ENCODE measurements at places on chromosomes 1 and 21.

DNA sequence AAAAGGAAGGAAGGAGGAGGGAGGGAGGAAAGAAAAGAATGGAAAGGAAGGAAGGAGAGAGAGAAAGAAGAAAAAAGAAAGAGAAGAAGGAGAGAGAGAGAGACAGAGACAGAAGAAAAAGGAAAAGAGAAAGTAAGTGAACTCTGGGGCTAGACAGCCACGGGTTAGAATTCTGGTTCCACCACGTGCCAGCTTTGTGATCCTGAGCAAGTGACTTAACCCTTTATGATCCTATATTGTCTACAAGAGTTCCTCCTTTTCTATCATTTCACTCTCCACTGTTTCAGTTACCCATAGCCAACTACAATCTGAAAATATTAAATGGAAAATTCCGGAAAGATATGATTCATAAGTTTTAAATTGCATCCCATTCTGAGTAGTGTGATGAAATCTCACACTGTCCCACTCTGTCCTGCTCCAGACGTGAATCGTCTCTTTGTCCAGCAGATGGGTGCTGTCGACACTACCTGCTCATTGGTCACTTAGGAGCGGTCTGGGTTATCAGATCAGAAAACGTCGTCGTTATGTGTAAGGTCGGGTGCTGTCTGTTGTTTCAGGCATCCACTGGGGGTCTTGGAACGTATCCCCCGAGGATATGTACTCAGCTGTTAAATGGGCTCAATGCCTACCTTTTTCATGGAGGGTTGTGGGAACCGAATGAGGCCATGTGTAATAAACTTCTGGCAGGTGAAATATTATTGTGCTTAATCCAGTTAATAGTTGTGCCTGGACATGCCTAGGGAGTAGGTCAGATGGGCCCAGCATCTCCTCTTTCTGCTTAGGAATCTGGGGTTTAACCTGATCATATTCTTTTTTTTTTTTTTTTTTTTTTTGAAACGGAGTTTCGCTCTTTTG is 19.1 kb downstream of the TMEM51 start:
- no peak for DNase-seq

- no peak for DNase-seq
These were observed 2.0 kb downstream of the KIAA0319L start for GRCh38 chr1:35555212-35555584.

DNA sequence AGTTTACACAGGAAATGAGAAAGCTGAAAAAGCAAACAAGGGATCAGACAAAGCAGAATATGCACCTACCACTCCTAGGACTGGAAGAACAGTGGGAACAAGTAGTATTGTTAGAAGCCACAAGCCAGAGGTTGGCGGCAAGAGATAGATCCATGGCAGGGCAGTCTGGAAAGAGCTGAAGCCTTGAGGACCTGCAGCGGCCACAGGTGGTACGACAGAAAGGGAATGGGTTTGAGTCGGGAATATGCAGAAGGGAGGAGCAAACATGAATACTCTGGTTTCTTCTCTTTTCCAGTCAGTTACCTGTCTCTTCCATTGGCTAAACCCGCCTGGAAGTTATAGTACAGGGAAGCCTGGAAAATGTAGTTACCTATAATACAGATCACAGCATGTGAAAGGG is 3.9 kb upstream of the PCNX2 start:
- no peak for DNase-seq

DNA sequence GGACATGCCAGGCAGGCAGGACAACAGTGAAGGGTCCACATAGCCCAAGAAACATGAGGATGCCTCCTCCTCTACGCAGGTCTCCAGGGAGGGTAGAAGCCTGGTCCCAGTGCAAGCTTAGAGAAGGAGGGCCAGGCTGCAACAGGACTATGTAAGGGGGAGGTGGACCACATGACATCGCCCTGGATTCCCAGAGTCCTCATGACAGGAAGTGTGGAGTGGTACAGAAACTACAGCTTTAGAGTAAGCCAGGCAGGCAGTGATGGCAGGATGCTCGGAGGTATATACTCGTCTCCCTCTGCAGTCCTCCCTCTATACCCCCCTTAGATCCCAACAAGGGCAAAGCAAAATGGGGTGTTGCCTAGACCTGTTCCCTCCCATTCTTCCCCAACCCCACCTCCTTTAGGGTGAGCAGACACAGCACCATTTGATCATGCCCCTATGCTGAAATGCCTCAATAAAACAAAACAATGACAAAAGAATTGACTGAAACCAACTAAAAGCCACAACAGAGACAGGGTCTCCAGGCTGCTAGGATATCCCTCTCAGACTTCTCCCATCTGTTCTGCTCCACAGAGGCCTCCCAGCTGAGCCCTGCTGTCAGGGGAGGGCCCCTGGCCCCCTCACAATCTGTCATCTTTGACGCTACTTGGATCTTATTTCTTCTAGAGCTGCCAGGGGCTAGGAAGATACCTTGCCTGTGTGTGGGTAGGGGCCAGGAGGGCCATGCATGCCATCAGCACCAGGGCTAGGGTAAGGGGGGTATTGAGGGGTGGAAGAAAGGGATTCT is 13.1 kb downstream of the FAM78B start:
- no peak for DNase-seq

DNA sequence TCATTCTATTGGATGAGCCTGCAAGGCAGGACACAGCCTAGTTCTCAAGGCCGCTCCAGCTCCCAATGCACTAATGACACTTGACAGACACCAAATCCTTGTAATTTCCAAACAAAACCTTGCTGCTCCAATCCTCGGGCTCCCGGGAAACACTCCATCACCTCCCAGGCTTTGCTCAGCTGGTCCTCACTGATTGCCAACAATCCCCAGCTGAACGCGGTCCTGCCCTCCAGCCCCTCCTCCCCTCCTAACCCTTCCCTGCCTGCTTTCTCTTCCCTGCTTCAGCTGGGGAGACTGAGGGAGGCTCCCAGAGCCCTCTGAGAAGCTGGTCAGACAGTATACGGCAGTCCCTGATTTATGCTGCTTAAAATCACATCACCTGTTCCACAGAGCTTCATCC is 114.4 kb upstream of the TNR start:
- no peak for DNase-seq

DNA sequence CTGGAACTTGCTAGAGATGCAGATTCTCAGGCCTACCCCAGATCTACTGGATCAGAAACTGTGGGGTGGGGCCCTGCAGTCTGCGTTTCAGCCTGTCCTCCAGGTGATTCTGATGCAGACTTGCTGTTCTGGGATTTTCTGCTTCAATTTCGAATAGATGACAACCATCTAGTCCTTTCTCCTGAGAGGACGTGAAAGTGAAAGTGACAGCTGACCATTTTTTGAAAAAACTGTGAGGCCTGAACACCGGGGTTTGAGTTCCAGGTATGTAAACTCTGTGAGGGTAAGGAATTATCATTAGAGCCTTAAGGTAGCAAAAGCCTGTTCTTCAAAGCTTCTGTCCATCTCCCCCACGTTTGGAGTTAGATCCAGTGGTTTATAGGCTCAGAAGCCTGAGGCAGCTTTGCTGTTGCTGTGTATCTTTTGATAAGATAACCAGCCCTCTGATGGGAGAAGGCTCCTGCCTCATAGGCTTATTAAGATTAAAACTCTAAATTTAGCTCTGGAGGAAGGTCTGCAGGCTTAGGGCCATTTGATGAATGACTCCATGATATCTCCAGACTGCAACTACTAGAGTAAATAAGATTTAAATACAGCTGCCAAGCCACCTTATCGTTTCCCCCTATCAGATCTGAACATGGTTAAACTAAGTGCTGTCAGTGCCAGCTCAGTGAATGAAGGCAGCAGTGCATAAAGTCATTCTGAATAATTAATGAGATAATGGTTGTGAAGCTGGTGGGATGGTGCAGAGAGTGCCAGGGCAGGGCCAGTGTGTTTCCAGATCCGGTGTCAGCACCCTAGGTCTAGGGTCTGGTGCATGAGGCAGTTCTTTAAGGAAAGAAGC is 335.2 kb downstream of the HHAT start:
- DNase-seq, result peak; percentile 92

GRCh38 chr1:92862605-92863004 is 30.8 kb downstream of the RPL5 start:
- DNase-seq, result no peak

- no peak for DNase-seq
These were observed 14.9 kb upstream of the ZNF683 start for GRCh38 chr1:26387447-26387846.

- no peak for DNase-seq
These were observed 4.8 kb downstream of the COX20 start for GRCh38 chr1:244840219-244840794.

- no peak for DNase-seq
These were observed 24.1 kb upstream of the MPZL1 start for GRCh38 chr1:167697667-167698141.

- no peak for DNase-seq
These were observed 16.4 kb upstream of the CENPF start for GRCh38 chr1:214586621-214587020.

- no peak for DNase-seq
These were observed 326.0 kb downstream of the BARHL2 start for GRCh38 chr1:90391126-90391525.

GRCh38 chr1:109625176-109625575 is 5.5 kb downstream of the AMPD2 start:
- no peak for DNase-seq

DNA sequence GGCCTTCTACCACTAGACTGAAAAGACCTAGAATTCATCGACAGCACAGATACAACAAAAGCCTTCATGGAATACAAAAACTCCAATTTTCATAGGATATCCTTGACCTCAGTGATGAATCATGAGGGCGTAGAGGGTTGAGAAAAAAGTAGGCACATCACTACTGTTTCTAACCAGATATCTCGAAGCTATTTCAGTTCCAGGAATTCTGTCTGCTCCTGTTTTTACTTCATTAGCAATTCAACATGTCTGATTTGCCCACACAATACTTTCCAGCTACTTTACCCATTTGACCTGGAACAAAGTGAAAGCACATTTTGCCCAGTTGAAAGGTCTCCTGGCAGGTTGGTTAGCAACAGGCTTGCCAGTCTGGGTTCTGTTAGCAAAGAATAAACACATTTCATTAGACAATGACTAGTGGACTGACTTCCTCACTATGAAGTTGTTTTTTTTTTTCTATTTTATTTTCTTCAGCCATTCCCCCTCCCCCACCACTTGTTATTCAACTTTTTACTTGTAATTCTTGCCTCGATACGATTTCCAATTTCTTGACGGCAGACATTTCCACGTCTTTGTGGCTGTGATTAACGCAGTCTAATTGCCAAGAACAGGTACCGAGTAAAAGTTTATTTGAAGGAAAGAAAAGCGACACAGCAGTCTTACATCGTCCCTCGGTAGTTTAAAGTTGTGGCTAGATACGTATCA is 4.0 kb upstream of the ZBTB18 start:
- DNase-seq, result no peak

DNA sequence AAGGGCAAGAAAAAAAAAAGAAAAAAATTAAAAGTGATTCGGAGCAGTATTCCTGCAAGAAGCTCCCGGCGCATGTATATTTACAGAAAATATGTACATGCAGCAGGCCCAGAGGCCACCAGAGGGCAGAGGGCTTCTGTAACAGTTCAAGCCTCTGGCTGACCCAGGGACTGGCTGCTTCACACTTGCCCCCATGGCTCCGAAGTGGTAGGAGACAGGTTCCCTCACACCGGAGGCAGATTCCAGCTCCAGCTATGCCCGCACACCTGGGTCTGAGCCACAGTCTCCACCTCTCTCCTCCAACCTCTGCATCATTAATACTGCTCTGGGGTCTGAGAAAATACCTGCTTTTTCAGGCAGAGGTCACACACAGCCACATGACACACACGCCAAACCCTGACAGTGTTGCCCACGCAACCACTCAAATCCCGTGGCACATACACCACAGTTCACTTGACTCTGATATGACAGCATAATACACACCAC is 2.2 kb upstream of the ARHGAP30 start:
- peak; percentile 14 for DNase-seq

DNA sequence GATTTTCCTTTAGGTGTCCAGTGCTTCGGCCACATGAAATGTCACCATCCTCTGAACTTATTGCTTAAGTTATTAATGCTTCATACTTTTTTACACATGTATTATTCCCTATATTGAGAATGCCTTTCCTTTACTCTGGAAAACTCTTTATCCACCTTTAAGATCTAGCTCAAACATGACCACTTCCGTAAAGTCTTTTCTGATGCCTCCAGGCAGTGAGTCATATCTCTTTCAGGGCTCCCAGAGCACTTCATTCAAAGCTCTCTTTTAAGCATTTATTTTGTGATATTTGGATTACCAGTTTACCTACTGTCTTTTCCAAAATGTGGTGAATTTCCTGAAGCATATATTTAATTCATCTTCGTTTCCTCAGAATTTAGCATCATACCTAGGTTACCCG is 178.9 kb downstream of the HS2ST1 start:
- DNase-seq, result no peak

- no peak for DNase-seq
These were observed 6.4 kb downstream of the TGFB2 start for GRCh38 chr1:218351391-218352074.

DNA sequence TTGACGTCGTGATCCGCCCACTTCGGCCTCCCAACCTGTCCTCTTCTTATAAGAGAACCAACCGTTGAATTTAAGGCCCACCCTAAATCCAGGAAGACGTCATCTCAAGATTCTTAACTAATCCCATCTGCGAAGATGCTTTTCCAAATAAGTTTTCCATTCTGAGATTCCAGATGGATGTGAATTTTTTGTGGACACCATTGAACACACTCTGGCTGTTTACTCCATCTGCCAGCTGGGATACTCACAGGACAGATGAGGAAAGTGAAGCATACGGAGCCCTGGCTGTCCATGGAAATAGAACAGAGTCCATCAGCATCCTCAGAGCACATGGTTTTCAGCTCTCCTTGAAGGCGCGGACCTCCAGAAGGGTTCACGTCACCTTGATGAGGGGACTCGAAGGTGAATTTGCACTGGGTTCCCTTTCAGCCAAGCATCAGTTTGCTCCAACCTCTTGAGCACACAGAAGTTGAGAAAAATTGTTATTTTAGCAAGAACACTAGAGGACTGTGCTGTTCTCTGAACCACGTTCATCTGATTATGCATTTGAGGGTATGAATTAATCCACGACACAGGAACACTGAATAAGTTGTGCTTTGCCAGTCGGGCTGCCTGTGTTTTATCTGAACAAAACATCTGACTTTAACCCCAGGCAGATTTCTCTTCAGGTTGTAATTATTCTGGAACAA is 68.6 kb downstream of the KAZN start:
- no peak for DNase-seq

- peak; percentile 17 for DNase-seq
These were observed 48.9 kb upstream of the OLIG2 start for GRCh38 chr21:32976791-32977190.

Data from NCI-H526 treated with DMSO at 0.1 percent for 48 hours (cell line).